ENCODE measurements at places on chromosomes 2 and 18. TPM values are rescaled to one million over a fixed set of nuclear protein-coding genes. Genes with fewer than 3 reads are reported as not detected.

- DNase-seq, result no peak
These were observed 44.3 kb downstream of the FN1 start for GRCh38 chr2:215391531-215391930.

DNA sequence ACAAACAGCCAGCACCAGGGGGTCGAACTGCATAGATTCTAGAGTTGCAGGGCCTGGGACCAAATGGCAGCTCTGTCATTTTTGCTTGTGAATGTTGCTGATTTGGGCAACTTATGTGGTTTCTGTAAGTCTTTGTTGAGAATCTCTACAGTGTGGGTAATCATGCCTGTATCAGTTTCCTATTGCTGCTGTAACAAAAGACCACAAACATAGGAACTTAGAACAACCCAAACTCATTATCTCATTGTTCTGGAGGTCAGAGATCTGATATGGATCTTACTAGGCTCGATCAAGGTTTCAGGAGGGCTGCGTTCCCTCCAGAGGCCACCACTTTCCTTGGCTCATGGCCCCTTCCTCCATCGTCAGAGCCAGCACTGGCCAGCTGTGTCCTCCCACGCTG lies 86.8 kb upstream of the SH3BP4 start:
- DNase-seq, result no peak

DNA sequence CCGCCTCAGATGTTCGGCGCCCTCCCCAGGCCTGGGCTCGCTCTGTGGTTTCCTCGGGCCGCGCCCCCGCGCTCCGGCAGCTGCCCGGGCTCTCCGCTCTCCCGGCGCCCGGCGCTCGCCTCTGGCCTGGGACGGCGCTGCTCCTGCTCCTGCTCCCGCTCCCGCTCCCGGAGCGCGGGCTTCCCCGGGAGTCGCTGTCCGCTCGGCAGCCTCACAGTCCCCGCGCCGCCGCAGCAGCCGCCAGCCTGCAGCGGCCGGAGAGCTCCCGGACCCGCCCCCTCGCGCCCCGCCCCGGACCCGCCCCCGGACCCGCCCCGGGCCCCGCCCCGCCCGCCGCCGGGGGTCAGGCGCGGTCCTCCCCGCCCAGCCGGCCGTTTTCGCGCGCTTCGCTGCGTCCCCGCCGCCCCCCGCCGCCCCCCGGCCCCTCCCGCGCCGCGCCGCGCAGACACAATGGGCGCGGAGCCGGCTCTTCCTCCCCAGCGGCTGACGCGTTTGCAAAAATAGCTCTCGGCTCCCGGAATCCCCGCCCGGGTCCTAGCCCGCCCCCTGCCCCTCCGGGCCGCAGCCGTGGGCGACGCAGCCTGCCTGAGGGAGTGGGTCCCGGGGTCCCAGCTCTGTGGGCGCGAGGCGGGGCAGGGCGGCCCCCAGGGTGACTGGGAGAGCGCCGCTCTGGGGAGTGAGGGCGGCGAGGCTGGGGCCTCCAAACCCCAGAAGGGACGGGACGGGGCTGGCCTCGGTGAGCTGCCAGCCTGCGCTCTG lies at the start of gene ARL4C:
Gene ARL4C, minus strand, starts transcription at position 247 of the 759 bp plus-strand sequence. CDS start 495 bp downstream, outside the sequence.
- no peak for DNase-seq

DNA sequence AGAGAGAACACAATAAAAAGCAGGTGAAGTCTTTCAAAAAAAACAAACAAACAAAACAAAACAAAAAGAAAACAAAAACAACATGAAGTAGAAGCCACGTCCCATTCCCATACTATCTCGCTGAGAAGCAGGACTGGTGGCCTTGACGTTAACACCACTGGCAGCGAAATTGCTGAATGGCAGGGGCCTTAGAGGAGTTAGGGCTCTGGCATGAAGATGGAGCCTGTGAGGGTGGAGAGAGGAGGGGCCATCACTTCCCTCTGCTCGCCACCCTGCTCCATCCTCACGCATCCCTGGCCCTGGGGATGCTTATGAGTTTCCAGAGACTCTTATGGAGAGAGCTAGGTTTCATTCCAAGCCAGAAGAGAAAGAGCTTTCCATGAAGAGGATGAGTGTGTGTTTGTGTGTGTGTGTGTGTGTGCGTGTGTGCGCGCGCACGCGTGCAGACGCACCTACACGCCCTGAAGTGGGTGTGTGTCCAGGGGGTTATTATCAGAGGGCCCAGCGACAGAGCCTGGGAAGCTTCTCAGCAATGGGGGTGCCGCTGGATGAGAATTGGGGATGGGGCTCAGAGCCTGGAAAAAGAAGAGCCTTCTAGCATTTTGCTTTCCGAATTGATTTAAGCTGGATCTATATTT lies 20.4 kb upstream of the IMPA2 start:
- DNase-seq, result no peak

GRCh38 chr2:19733951-19734425 lies 167.8 kb downstream of the TTC32 start:
- no peak for DNase-seq

DNA sequence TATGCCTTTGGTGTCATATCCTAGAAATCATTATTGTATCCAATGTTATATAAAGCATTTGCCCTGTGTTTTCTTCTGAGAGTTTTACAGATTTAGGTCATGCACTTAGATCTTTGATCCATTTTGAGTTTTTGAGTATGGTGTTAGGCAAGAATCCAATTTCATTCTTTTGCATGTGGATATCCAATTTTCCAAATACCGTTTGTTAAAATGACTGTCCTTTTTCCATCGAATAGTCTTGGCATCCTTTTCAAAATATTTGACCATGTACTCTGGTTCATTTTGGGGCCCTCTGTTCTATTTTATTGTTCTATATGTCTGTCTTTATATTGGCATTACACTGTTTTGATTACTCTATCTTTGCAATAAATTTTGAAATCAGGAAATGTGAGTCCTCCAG lies 23.8 kb upstream of the KCNJ13 start:
- no peak for DNase-seq

DNA sequence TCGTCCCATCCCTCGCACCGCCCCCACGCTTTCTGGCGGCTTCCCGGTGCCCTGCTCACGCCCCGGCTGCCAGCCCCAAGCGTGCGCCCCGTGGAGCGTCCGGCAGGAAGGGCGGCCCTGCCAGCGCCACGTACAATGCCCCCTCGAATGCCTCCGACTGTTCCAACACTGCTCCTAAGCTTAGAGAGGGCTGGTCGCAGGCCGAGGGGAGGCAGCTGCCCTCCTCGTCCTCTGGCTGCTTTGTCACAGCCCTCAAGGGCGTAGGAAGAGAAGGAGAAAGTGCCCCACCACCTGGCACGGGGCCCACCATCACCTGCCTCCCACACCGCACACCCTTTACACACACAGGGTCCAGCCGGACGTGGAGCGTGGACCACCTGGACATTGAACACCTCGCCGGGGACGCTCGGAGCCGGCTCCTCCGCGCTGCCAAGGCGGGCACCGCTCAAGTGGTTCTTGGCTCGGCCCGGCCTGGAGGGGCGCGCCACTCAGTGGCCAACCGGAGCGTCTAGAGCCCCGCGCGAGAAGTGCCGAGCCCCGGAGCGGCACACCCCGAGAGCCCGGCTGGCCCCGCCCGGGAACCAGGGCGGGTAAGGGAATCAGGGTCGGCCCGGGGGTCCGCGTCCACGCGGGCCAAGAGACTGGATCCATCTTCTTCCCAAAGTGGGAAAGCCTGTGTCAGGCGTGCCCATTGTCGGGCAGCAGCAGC lies 830 bp downstream of the DNER start:
- no peak for DNase-seq

- no peak for DNase-seq
These were observed 8.6 kb upstream of the PLB1 start for GRCh38 chr2:28487258-28487657.

- DNase-seq, result no peak
These were observed 68.9 kb downstream of the CYB5A start for GRCh38 chr18:74222710-74223494.

DNA sequence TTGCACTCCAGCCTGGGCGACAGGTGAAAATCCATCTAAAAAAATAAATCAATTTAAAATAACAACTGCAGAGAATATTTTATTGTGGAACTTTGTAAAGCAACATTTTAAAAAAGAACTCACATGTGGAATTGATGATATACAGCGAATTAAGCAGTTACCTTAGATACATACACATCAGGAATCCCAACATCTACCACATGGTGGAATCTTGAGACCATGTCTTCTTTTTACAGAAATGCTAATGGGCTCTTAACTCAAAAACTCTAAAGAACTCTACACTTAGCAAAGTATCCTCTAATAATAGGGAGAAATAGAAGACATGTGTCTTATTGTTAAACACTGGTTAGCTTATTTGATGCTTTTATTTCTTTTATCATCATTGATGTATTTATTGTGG lies 373.6 kb downstream of the CDH7 start:
- no peak for DNase-seq

DNA sequence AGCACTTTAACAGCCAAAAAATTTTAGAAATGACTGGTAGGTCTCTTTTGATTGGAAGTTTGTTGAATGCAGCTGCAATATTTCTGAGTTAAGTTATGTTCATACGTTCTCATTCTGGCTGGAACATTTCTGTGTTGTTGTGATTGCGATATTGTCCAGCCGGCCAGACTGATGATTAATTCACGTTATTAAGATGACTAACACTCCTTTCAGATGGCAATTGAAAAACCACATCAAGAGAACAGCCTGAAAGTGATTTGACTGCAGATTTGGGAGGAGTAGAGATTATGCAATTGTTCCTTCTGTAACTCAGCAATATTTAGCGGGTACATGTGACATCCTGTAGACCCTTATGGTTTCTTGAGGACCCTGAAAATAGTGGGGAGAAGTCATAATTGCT lies 133.7 kb downstream of the FBXO15 start:
- DNase-seq, result peak; percentile 18

GRCh38 chr18:79960921-79961526 lies 3.4 kb upstream of the HSBP1L1 start:
- DNase-seq, result no peak

DNA sequence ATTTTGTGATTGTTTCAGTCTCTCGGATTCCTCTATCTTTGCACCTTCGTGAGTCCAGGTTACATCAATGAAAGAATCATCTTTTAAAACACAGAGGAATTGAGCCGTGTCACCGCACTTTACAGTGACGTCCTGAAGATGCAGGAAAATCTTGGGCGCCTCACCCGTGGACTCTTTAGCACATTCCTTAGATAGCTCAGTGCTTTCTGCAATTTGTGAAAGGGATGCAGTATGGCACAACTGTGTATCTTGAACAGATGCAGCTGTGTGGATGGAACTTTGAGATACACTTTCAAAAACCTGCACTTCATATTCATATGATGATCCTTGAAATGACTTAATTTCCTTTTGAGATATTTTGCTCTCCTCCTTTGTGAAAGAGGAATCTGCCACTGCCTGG lies 50.9 kb downstream of the TTN start:
- peak; percentile 7 for DNase-seq

DNA sequence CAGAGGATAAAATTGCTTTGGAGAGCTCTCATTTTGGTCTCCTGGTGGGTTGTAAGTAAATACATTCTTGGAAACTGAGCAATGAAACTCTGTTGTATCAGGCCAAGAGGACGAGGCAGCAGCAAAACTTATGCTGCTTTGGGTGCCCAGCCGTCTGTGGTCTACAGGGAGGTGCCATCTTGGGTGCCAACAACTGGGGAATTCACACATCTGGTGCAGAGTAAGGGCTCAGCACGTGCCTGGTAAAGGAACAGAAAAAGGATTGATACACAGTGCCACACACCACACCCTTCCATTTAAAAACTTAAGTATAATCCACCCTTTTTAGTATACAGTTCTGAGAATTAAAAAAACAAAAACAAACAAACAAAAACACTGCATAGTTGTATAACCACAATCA lies 221.9 kb downstream of the TSN start:
- DNase-seq, result no peak

DNA sequence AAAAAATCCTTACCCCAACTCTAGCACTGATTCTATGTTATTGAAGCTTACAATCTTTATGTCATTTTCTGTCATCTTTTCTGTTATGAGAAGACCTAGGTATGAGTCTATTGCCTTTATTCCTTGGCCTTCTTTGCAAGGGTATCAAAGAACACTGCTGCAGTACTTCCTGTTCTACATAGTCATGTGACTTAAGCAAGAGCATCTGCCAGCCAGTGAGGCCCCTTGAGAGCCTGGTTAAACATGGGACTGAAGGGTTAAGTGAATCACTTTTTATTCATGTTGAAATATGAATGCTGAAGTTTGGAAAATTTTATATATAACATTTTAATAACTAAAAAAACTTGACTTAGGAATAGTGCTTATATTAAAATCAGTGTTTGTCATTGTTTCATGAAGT lies 844 bp upstream of the CPS1 start:
- DNase-seq, result no peak

DNA sequence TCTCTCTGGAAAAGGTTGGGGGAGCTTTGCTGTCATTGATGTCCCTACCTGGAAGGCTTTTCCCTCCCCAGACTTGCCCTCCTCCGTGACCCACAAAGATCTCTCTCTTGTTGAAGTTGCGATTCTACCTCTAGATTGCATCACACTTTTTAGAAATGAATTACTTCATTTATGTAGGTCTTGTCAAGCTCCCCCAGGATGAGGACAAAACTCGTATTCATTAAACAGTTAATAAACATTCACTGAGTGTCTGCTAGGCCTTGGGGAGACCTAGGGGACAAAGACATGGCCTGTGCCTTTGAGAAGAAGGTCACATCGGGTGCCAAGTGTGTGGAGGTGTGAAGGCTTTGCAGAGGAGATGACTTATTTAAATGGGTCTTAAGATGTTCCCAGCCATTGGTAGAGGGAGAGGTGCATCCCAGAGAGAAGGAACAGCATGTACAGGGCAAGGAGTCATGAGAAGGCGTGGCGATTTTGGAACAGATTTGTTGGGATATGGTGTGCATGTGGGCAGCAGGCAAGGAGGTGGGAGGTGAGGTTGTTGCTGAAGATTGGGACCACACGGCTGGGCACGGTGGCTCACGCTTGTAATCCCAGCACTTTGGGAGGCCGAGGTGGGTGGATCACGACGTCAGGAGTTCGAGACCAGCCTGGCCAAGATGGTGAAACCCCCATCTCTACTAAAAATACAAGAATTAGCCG lies 9.8 kb upstream of the YWHAQ start:
- no peak for DNase-seq

DNA sequence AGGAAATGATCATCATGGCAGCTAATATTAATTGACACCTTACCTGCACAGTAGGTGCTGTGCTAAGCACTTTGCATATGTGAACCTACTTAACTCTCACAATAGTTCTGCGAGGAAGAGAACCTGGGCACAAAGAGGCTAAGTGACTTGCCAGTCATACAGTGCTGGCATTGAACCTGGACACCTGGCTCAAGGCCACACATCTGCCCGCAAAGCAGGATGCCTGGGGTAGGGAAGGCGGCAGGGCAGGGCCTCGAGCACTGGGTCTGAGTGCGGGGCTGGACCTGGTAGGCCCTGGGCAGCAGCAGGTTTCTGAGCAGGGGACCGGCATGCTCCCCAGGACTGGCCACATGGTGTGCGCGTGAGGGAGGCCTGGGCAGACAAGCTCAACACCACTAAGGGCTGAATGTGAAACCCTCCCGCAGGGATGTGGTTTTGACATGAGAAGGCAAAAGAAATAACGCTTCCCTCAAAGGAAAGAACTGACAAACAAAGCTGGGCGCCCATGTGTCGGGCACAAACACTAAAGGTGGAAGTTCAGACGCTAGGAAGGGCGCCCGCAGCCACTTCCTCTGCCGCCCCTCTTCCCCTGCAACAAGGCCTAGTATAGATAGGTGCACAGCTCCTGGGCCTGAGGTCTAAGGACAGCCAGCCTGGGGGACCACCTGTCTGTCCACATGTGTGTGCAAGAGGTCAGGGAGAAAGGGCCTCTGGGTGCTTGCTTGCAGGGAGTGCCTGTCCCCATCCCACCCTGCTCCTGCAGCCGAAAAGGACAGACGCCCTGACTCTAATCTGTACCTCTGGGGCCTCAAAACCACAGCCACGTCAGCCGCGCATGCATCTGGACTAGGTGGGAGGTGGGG lies 92.5 kb downstream of the ZFP36L2 start:
- DNase-seq, result no peak

Gene IMPACT
- 31.7 TPM for polyA plus RNA-seq

Gene ANKRD29
- 0.12 TPM for polyA plus RNA-seq

Gene C2orf66
- polyA plus RNA-seq, result not detected

Gene NAT8
- not detected for polyA plus RNA-seq
